Activated T-helper 2 cell treated with anti-CD3 and anti-CD28 coated beads, Interferon-gamma antibody, Interleukin-2, Interleukin-4, amounts not matched to agents 10 μg/mL and 5 μg/mL and 100 μg/mL, durations not matched to agents 14 hours and 24 hours and 36 hours (primary cell): ENCODE measurements at places on chromosomes 5 and 9. TPM values are rescaled to one million over a fixed set of nuclear protein-coding genes. Genes with fewer than 3 reads are reported as not detected.

DNA sequence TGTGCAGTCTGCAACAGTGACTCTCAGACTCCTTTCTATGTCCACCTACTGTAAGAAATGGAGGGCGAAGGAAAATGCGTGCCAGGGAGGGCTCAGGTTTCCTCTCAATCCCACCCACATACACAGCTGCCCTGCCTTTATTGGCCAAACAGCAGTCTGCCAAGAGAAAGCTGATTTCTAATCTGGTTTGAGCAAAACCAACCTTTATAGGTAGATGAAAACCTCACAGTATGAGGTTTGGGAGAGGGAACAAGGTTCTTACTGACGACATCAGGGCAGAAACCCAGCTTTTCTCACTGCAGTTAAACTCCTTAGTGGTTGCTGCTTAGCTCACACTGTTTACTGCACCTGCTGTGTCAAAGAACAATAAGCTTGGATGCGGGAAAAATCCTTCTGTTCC lies 152.3 kb upstream of the KLF9 start:
- no peak for DNase-seq

AIF1L gene
- total RNA-seq: 0.27 and 0.55 TPM in 2 replicates

- DNase-seq: no peak
Measured at GRCh38 chr5:142204219-142204618, 95.6 kb downstream of the NDFIP1 start.

- no peak for DNase-seq
Measured at GRCh38 chr9:121529237-121529987, 29.8 kb upstream of the GGTA1 start.

- DNase-seq: no peak
Measured at GRCh38 chr5:154249826-154250225, 59.3 kb downstream of the GALNT10 start.

GRCh38 chr5:117299936-117300328 lies 725.3 kb upstream of the SEMA6A start:
- DNase-seq: no peak

ABCA2 gene
- 27.4 and 31.4 TPM in 2 replicates for total RNA-seq

GRCh38 chr5:67106626-67107342 lies 89.8 kb downstream of the CD180 start:
- no peak for DNase-seq

DNA sequence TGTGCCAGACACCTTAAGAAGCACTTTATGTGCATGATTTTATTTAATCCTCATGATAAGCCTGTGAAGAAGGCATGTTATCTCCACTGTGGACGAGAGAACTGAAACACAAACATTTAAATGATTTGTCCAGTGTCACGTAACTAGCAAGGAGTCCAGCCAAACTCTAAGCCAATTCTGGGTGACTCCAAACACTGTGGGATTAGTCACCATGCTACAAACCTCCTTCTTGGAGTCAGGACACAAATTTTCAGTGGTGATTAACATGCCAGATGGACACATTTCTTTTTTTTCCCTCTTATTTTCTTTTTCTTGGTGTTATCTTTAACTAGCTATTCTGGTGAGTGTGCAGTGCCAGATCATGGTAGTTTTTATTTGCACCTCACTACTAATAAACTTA lies 316.8 kb downstream of the NDUFS4 start:
- no peak for DNase-seq

GRCh38 chr9:120733190-120733589 lies 18.9 kb upstream of the MEGF9 start:
- no peak for DNase-seq

CD274 gene
- 36.7 and 40.5 TPM in 2 replicates for total RNA-seq
